ENCODE measurements at places on chromosomes 1 and 21. TPM values are rescaled to one million over a fixed set of nuclear protein-coding genes. Genes with fewer than 3 reads are reported as not detected.

Gene ATP6V1G3
- total RNA-seq = not detected

- H3K27ac ChIP-seq = peak overlapping the region; percentile 75
- peak overlapping the region; percentile 56 for H3K4me3 ChIP-seq
- no peaks in the 10 kb centered on the region for H3K36me3 ChIP-seq
- DNase-seq = peak; percentile 56
- peaks cover 3% of the 10 kb centered on the region for H3K27me3 ChIP-seq
These were observed 5.5 kb downstream of the RNF223 start for GRCh38 chr1:1068517-1069055.

DNA sequence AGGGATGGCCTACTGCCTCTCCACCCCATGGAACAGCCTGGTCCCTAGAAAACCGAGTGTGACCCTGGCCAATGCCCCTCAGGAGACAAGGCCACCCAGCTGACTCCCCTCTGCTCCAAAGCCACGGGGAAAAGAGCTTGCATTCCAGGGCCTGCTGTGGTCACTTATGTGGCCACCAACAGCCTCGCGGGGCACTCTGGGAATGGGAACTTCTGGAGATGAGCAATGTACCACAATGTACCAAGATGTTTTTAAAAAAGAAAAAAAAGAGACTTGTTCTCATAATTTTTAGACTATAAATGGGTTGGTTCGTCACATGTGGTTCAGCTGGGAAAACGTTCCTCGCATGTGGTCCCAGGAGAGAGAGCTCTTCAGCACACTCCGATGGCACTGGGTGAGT lies 62.8 kb downstream of the SLC66A1 start:
- peak overlapping the region; percentile 89 for H3K27ac ChIP-seq
- no peaks in the 10 kb centered on the region for H3K27me3 ChIP-seq
- H3K4me1 ChIP-seq = no peaks in the 10 kb centered on the region
- DNase-seq = no peak

DNA sequence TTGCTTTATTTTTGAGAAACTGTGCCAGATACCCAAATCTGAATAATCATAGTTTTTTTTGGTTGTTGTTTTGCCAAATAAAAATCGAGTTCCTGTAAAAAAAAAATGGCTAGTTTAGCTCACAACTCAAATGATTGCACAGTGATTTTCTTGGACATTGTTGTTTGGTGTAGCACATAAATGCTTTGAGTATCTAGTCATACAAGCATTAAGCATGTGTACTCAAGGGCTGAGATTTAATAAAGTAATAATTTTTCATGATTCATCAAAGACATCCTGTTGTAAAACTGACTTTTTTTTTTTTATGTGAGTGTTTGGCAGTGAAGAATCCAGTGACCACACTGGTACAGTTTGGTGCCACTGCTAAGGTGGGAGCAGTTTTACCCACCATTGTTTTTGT lies 18.8 kb downstream of the ITSN1 start:
- no peaks in the 10 kb centered on the region for H3K4me1 ChIP-seq
- no peaks in the 10 kb centered on the region for H3K27me3 ChIP-seq
- H3K36me3 ChIP-seq = no peaks in the 10 kb centered on the region
- no peak overlapping the region for H3K27ac ChIP-seq
- DNase-seq = no peak

DNA sequence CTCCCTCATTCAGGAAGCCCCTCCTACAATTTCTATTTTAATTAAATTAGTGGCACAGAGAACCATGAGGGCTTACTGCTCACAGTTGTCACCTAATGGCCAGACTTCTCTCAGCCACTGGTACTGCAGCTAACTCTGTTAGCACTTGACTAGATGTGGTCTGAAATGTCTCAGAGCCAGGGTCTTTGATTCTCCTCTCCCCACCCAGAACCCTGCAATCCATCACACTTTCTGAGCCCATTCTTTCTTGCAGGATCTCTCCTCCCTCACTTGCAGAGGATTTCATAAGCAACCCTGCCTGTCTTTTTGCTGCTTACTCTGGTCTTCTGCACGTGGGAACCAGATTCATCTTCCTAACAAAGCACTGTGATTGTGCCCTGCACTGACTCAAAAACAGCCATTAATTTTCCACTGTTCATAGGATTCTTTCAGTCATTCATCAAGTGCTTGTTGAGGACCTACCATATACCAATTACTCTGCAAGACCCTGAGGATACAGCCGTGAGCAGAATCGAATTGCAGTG lies 108.4 kb downstream of the EDEM3 start:
- H3K4me1 ChIP-seq = no peaks in the 10 kb centered on the region
- H3K4me3 ChIP-seq = no peak overlapping the region
- no peak for DNase-seq
- no peaks in the 10 kb centered on the region for H3K36me3 ChIP-seq
- no peak overlapping the region for H3K27ac ChIP-seq
- H3K27me3 ChIP-seq = no peaks in the 10 kb centered on the region

DNA sequence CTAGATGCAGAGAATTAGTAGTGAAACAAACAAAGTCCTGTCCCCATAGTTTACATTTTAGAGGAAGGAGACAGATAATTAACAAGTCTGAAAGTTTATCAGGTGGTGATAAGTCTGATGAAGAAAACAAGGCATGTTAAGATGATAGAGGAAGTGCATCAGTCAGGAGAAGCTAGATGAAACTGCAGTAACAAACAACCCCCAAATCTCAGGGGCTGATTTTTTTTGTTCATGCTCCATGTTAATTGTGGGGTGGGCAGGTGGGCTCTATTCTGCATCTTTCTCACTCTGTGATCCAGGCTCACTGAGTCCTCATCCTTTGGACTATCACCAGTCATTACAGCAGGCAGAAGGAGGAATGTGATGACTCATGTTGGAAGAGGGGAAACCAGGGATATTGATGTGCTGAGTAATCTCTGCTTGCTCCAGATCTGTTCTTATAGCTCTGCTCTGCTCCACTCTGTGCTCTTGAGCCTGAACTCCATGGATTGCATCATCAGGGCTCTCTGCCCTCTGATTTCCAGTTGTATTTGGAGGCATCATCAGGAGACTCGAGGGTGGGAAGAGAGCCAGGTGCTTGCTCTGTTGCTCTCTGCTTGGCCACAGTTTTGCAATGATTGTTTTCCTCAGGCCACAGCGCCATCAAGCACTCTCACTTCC lies 166.9 kb downstream of the IER5 start:
- H3K36me3 ChIP-seq = no peaks in the 10 kb centered on the region
- H3K27me3 ChIP-seq = no peaks in the 10 kb centered on the region
- no peak overlapping the region for H3K4me3 ChIP-seq
- no peaks in the 10 kb centered on the region for H3K4me1 ChIP-seq
- H3K27ac ChIP-seq = no peak overlapping the region
- peak; percentile 19 for DNase-seq

DNA sequence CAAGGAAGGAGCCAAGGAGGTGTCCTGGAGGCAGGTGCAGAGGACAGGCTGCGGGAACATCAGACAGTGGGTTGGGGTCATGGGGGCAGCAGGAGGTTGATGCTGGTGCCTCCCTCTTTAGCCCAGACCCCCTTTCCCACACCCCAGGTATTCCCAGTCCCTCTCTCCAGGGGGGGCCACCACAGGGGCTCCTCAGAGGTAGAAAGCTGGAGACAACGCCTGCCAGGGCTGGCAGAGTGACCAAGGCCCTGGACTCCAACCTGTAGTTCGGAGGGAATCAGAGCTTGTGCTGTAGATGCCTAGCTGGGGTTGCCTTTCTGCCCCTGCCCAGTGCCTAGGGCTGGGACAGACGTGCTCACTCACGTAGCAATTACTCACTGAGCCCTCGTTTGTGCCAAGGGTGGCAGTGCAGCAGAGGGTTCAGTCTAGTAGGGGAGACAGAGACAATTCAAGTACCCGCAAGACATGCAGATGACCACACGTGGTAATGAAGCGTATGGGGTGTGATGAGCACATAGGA lies 148.2 kb downstream of the PTPRU start:
- no peak for DNase-seq
- H3K27me3 ChIP-seq = peaks cover under 1% of the 10 kb centered on the region
- no peaks in the 10 kb centered on the region for H3K36me3 ChIP-seq
- H3K4me3 ChIP-seq = no peak overlapping the region

DNA sequence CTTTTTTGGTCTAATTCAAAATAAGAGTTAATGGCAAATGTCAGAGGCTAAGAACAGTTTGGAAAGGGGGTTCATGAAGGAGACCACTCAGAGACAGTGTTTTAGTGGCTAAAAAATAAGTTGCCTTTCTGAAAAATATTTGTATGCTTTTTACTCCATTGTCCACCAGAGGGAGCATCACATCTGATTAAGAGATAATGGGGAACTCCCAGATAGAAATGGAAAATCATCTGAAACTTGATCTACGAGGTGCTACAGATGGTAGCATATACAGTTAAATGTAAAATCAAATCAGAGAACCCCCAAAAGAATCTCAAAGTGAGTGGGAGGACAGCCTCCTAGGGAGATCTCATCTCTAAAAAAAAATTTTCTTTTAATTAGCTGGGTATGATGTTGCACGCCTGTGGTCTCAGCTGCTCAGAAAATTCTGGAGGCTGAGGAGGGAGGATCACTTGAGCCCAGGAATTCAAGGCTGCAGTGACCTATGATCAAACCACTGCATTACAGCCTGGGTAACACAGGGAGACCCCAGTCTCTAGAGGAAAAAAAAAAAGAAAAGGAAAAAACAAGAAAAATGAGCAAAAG lies 9.7 kb downstream of the SMYD3 start:
- no peak for DNase-seq
- no peaks in the 10 kb centered on the region for H3K4me1 ChIP-seq
- H3K27me3 ChIP-seq = no peaks in the 10 kb centered on the region
- no peak overlapping the region for H3K4me3 ChIP-seq
- H3K36me3 ChIP-seq = no peaks in the 10 kb centered on the region

GRCh38 chr1:61124696-61125095 lies 42.3 kb downstream of the NFIA start:
- no peaks in the 10 kb centered on the region for H3K36me3 ChIP-seq
- no peak overlapping the region for H3K4me3 ChIP-seq
- H3K27me3 ChIP-seq = no peaks in the 10 kb centered on the region
- no peak overlapping the region for H3K27ac ChIP-seq
- H3K4me1 ChIP-seq = peaks cover 5% of the 10 kb centered on the region

Measured in breast epithelium (tissue), 4 donors.